Stimulated activated CD8-positive, alpha-beta memory T cell treated with anti-CD3 and anti-CD28 coated beads, Interleukin-2, amount 100 ng/mL, for 1 hour (primary cell): ENCODE measurements at places on chromosomes 2 and 18.

DNA sequence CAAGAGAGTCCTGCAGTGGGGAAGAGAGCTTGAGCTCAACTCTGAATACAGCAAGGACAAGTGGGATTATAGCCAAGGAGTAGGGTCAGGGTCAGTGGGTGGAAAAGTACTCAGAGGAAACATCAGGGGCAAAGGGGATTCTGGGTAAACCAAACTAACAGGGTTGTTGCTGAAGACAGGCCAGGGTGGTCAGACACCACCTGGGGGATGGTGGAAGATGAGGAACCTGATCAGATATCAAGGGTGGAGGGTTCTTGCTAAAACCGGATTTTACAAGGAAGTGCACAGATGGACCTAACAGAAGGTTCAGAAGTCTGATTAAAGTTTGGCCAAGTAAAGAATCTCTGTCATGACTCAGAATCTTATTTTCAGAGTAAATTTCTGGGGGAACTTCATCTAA is 16.5 kb downstream of the OSBPL1A start:
- DNase-seq, result no peak

DNA sequence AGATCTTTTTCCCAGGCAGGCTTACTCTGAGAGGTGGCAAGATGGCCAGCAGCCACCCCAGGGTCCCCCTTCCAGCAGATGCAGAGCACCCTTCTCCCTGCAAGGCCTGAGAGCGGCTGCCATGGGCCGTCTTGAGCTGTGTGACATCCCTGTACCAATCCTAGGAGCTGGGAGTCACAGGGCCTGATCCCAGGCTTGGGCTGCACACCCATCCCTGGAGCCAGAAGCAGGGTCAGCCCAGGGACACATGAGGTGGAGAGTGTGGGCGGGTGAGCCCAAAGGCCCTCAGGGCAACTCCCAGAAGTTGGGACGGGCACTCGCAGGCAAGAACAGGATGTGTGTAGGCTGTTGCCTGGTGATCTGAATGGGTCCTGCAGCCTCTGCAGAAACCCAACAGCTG is 40.5 kb downstream of the CROCC2 start:
- no peak for DNase-seq

DNA sequence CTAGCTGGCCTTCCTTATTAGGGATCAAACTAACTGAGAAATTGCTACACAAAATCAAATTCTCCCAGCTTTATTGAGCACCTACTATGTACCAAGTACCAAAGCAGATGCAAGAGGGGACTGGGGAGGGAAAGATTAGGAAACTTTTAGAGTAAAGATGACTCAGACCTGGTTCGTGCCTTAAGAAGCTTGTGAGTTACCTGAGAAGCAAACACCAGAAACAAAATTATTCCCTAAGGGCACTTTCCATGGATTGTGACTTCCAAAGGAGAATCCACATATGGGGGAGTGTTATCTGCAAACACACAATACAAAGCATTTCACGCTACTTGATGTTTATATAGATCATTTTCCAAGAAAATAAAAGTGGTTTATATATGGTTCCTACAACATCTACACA is 326.9 kb upstream of the HNRNPA3 start:
- no peak for DNase-seq

- no peak for DNase-seq
These were observed 5.7 kb downstream of the SCN3A start for GRCh38 chr2:165198181-165198580.

GRCh38 chr2:59882822-59883221 is 670.6 kb downstream of the BCL11A start:
- no peak for DNase-seq

GRCh38 chr2:62297624-62298010 is 101.7 kb downstream of the B3GNT2 start:
- DNase-seq, result no peak

GRCh38 chr2:156841321-156841720 is 405.1 kb downstream of the GPD2 start:
- DNase-seq, result no peak

GRCh38 chr2:163778045-163778781 is 42.4 kb upstream of the FIGN start:
- no peak for DNase-seq

DNA sequence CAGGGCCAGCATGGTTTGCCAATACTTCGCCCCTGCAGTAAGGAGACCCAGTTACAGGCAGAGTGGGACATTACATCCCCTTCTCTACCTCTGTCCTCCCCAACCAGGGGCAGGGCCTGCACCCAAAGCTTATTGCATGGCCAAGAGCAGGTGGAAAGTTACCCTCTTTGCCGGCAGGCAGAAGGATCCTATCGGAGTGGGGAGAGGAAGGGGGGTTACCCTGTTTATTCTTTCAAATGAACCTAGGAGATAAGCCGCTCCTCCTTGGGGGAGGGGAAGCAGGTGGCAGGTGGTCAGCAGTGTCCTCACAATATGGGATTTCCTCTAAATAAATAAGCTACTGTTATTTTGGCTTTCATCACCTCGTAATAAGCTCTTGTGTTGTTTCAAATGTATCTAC is 53.9 kb downstream of the SPATS2L start:
- no peak for DNase-seq

- DNase-seq, result no peak
These were observed 232.9 kb downstream of the CDH7 start for GRCh38 chr18:65983750-65984149.

GRCh38 chr18:49486953-49487710 is at the start of gene C18orf32:
TSS of gene C18orf32 (minus strand) at chr18:49487234. CDS start at chr18:49483748, 3,486 bp downstream.
- peak; percentile 90 for DNase-seq

DNA sequence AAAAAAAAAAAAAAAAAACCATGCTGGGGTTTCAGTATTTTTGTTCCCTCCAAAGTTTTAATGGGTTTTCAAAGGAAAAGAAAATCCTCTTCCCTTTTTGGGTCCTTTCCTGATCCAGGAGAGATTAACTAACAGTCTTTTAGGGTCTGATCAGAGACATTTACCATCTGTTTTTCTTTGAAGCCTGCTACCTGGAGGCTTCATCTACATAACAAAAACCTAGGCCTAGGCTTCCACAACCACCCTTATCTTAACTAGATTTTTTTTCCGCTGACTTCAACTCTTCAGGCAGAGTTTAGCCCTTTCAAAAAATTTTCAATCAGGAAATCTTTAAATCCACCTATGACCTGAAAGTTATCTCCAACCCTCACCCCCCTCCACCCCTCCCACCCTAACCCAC is 154.7 kb downstream of the MBD2 start:
- no peak for DNase-seq

GRCh38 chr2:217064234-217065011 is 204.6 kb upstream of the TNP1 start:
- DNase-seq, result no peak

DNA sequence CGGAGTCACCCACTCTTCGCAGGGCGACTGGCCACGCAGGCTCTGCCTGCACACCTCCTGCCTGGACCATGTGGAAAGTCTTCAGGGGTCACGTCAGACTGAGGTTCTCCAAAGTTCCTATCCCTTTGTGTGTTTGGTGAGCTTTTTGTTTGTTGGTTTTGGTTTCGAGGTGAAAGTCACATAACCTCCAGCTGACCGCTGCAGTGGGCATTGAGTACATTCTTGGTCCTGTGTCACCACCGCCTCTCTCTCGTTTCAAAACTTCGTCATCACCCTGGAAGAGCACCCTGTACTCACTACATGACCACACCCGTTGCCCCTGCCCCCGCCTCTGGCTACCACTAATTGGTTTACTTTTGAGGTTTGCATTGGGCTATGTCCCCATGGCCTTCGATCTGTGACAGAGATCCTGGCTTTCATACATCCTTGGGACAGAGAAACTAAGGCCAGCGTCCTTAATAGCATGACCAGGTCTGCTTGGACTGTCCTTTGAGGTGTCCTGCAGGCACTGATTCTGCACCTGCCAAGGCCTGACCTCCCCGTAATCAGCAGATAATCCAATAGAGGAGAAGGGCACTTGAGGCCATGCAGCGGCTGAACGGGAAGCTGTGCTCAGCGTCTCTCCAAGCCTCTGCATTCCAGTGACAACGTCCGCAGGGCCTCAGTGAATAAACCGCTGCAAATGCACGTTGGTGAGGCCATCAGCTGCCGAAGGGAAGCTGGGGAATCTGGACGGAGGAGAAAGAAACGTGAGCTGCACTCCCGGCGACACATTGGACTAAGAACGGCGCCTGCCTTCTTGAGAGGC is 46.8 kb downstream of the SH3BP4 start:
- DNase-seq, result no peak

DNA sequence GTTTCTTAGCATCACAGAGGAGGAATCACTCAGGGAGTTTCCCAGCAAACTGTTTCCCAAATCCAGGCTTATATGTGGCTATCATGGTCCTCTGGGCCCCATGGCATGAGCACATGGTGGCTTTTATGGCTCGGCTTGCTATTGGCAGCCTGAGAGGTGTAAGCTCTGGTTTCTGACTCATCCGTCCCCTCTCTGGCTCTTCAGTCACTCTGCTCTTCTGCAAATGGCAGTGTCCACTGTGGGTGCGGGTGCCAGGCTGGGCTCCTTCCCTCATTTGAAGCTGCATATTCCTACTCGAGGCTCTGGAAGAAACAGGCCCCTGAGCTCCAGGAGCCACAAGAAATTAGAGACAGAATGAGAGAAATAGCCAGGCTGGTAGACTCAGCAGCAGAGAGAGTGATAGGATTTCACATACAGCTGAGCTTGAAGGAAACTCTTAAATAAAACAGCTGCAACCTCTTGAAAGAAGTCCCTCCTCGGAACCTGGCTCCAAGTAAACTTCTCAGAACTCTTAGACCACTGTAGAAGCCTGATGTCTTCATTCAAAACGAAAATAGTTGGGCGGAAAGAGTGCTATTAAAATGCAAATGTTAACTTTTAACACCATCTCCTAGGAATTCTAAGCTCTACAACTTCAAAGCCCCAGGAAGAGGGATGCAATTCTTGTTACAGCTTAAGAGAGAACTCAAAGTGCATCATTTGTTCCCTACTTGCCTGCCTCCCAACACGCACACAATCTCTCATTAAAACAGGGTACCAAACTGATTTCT is 212.6 kb upstream of the SP5 start:
- DNase-seq, result no peak

GRCh38 chr2:134002391-134002790 is 251.5 kb upstream of the MGAT5 start:
- no peak for DNase-seq

GRCh38 chr2:225614915-225615314 is 215.4 kb downstream of the NYAP2 start:
- DNase-seq, result no peak

DNA sequence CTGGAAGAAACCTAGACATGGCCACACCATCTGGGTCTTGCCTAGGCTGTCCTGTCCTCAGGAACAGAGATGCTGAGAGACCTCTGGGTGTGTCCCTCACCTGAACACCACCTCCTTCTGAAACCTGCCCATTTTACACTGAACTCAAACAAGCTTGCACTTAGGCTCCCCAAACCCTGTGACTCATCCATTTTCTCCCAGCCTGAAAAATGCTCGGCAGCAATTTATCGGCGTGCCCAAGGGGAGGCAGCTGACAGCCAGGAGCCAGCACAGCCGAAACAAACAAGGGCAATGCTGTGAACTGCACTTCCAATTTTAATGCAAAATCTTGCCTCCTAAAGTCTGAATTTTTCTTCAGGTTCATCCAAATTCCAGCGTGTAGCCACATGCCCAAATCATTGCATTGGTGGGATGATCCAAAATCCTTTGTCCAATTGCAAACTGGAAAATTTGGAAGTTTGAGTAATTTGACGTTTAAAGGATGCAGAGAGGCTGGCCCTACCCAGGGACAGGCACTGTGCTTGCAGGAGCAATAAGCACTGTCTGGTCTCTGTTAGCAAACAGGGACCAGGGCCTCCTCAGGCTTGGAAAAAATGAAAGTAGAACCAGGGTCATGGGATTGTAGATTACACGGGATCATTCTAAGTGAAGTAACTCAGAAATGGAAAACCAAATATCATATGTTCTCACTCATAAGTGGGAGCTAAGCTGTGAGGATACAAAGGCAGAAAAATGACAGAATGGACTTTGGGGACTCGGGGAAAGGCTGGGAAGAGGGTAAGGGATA is 67.7 kb downstream of the GALNT14 start:
- DNase-seq, result no peak

GRCh38 chr2:107669335-107669734 is 157.4 kb upstream of the RGPD4 start:
- no peak for DNase-seq
